ENCODE measurements at places on chromosomes 3 and 15.

GRCh38 chr3:65893631-65894030 is 145.1 kb downstream of the MAGI1 start:
- DNase-seq, result no peak

GRCh38 chr15:101054991-101055390 is 135.8 kb downstream of the LRRK1 start:
- DNase-seq, result no peak

DNA sequence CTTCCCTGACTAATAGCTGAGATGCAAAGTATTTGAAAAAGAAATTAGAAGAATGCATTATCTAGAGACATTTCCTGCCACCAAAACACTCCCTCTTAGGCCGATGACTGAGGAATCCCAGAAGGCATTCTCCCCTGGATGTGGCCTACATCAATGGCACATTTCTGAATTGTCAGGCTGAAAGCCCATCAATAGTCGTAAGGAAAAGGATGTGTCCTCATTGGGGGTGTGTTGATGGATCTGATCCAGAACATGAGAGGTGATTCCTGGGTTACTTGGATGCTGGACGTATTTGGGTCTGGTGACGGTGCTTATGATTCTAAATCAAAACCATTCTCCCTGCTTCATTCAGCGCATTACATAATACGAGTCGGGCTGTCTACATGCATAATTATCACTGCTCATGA is 216.9 kb upstream of the CDIN1 start:
- DNase-seq, result no peak

- peak; percentile 45 for DNase-seq
These were observed 46.9 kb upstream of the SLC7A14 start for GRCh38 chr3:170632780-170633179.

GRCh38 chr3:112638327-112639020 is 2.5 kb downstream of the CCDC80 start:
- DNase-seq, result no peak

GRCh38 chr3:124586126-124587052 is 143.9 kb upstream of the UMPS start:
- DNase-seq, result no peak

DNA sequence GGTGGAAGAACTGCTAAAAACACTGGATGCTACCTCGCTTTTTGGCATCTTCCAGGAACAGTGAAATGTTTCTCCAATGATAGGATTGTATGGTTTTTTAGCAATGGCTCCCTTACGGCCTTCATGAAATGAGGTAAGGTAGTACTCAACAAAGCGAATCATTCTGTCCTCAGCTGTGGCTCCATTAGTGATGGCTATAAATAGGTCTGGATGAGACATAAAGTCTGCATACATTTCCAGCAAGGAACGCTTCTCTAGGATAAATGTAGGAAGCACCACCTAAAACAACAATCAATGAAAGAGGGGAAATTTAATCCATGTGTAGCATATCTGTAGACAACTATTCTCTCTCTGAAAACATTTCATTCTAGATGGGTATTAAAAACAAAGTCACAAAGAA is 32.4 kb upstream of the SNX4 start:
- DNase-seq, result no peak

DNA sequence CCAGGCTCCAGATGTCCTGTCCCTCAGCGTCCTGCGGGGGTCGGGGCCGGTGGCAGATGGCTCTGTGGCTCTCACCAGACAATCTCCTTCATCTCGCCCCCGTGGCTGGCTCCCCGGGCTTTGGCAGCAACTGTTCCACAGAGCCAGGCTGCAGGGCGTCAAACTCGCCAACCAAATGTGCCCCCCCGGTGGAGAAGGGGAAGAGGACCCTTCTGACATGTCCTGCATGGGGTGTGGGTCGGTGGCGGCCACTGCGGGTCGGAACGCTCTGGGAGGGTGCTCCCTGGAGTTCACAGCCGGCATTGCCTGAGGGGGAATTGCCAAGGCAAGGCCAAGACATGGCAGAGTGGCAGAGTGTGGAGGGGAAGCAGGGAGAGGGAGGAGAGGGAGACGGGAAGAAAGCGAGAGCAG is 36.0 kb downstream of the BDH1 start:
- DNase-seq, result no peak

DNA sequence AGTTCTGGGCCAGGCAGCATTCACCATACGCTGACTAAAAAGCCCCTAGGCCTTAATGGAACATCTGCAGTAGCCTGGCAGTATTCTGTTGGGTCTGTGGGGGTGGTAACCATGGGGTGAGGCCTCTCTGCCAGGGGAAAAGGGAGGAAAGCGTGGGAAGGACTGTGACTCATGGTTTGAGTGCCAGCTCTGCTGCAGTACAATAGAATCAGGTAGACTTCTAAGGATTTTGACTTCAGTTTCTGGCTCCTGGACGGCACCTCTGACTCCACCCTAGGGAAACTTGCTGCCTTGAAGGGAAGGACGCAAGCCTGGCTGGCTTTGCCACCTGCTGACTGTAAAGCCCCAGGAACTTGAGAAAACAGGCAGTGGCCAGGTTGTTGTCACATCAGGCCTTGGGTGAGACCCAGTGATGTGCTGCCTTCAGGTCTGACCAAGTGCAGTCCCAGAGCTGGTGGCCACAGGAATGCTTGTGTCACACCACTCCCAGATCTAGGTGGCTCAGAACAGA is 148.6 kb downstream of the SUCNR1 start:
- DNase-seq, result no peak

DNA sequence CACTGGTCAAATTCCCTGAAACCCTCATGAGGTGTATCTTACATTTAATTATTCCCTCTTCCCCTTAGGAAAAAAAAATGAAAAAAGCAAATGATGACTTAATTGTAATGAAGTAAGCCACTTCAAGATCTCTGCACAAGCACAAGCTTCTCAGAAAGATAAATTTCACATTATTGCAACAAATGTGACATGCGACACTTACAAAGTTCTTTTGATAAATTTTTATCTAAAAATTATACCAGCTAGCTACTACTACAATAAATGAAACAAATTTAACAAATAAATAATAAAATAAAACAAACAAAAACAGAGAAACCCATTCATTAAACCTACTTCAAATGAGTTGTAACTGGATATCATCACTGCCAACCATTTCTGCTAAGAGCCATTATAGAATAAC is 10.0 kb upstream of the TM2D3 start:
- no peak for DNase-seq

DNA sequence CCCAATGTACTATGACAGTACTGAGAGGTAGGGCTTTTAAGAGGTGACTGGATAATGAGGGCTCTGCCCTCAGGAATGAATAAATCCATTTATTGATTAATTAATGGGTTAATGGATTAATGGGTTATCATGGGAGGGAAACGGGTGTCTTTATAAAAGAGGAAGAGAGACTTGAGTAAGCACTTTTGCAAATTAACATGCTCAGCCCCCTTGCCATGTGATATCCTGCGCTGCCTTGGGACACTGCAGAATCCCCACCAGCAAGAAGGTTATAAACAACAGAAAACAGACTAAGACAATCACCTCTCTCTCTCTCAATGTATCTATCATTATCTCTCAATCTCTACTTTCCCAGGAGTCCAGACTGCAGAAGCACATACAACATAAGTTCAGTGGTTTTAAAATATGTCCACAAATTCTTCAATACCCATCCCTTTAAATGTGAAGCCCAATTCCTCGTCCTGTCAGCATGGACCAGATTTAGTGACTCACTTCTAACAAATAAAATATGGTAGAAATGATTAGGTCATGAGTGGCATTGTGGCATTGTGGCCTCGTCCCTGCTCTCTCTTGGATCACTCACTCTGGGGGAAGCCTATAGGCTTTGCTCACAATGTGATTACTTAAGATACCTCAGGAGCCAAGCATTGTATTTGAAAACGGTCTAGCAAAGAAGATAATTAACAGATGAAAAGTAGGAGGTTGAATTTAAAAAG is 40.0 kb upstream of the IL12A start:
- no peak for DNase-seq

- no peak for DNase-seq
These were observed 54.0 kb downstream of the MBNL1 start for GRCh38 chr3:152322756-152323155.

DNA sequence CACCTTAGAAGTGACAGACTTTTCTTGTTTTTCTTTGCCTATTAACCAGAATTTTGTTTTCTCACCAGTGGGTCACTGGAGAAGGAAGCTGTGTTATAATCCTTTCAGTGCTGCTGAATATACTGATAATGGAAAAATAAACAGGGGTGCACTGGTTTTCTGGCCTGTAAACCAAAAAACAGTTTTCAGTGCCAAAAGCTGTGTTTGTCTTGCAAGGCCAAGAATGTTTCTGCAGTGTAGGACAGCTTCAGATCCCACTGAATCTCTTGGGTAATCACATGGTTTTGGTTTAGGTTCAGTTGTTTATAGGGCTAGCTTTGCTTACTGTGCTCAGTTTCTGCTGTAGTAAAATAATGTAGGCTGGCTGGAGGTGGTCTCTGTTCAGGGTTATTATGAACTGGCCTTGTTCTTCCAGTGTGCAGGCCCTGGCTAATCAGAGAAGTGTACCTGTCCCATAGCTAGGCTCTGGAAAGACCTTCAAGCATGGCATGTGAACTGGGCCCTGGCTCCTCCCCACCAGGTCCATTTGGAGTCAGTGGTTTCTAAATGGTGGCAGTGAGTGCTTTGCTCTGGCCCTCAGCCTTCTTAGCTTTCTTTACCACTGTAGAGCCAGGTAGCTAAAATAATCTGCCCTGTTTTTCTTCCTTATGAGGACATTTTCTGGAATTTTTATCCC is 18.7 kb downstream of the PDE8A start:
- DNase-seq, result no peak

- DNase-seq, result peak; percentile 35
These were observed 17.7 kb downstream of the FRMD4B start for GRCh38 chr3:69368129-69368741.

GRCh38 chr3:127857333-127857732 is 35.0 kb upstream of the MGLL start:
- no peak for DNase-seq

GRCh38 chr3:13492976-13493866 is 13.1 kb downstream of the HDAC11 start:
- no peak for DNase-seq

DNA sequence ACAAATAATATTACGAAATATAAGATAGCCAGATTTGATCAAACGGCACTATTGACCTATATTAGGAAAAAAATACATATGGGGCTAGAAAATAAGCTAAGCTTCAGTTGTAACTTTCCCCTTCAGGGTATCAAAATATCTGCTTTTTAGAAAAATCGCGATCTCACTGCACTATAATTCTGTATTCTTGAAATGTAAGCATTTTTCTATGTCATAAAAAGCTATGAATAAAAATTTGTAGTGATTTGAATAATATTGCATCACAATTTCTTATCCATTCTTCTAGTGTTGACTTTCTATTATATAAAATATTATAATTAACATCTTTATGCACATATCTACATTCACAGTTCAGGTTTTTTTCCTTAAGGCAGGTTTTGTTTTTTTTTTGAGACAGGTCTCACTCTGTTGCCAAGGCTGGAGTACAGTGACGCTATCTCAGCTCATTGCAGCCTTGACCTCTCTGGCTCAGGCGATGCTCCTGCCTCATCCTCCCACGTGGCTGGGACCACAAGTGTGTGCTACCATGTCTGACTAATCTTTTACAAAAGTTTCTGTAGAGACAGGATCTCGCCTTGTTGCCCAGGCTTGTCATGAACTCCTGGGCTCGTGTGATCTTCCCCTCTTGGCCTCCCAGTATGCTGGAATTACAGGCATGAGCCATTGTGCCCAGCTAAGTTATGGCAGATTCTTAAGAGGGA is 21.6 kb downstream of the EMC4 start:
- no peak for DNase-seq

GRCh38 chr15:38459480-38459879 is 5.6 kb downstream of the FAM98B start:
- DNase-seq, result no peak

DNA sequence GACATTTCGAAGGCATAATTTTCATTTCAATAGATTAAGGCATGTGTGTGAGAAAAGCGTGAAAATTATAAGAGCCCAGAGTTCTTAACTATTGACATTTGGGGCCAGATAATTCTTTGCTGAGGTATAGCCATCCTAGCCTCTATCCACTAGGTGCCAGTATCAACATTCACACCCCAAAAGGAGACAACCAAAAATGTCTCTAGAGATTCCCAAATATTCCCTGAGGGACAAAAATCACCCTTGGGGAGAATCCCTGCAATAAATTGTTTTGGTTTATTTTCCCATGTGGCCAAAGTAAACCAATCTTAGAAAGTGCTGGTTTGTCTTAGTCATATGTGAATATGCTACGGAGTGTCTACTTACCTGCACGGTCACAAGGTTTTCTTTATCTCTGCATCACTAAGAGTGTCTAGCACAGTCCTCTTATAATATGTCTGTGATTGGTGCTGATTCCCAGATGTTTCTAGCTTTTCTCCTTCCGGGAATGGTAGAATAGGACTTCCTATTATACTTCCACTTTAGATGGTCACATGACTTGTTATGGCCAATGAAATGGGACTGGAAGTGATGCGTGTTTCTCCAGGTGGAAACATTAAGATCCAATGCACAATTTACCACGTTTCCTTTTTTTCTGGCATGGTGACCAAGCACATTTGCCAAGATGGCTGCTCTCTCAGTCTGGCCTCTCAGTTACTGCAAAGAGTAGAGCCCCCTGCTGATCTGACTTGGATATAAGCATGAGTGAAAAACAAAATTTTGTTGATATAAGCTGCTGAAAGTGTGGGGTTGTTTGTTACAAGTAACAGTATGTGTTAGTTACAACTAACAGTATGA is 8.0 kb upstream of the KBTBD8 start:
- DNase-seq, result no peak

DNA sequence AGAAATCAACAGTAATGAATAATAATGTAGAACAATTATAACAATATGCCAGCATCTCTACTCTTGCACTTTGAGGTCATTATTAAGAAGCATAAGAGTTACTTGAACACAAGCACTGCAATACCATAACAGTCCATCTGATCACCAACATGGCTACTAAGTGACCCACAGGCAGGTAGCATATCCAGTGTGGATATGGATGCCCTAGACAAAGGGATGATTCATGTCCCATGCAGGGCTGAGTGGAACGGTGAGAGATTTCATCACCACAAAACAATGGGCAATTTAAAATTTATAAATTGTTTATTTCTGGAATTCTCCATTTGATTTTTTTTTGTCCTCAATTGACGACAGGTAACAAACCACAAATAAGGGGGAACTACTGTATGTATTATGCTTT is 107.7 kb upstream of the TSC22D2 start:
- no peak for DNase-seq

- DNase-seq, result no peak
These were observed 884.0 kb upstream of the CADM2 start for GRCh38 chr3:84074767-84075166.
